ENCODE measurements at places on chromosomes 12 and 14. TPM values are rescaled to one million over a fixed set of nuclear protein-coding genes. Genes with fewer than 3 reads are reported as not detected.

Gene SLC39A2
- total RNA-seq: 10.4 TPM

Gene AMHR2
- not detected for total RNA-seq

Gene VRTN
- not detected for total RNA-seq

Gene ADCY6
- total RNA-seq: 18.2 TPM

Gene TTC9
- total RNA-seq: 14.1 TPM

Gene TROAP
- total RNA-seq: 15.6 TPM

Gene KSR2
- not detected for total RNA-seq

Gene TMEM119
- 0.05 TPM for total RNA-seq

Gene GNG2
- 1.2 TPM for total RNA-seq

Gene KLRF1
- not detected for total RNA-seq

Gene BATF
- 2.1 TPM for total RNA-seq

Gene OTX2
- not detected for total RNA-seq
